ENCODE measurements at places on chromosomes 11 and 22. TPM values are rescaled to one million over a fixed set of nuclear protein-coding genes. Genes with fewer than 3 reads are reported as not detected.

- DNase-seq, result no peak
Measured at GRCh38 chr22:23526596-23527316, 53.3 kb downstream of the IGLL1 start.

DNA sequence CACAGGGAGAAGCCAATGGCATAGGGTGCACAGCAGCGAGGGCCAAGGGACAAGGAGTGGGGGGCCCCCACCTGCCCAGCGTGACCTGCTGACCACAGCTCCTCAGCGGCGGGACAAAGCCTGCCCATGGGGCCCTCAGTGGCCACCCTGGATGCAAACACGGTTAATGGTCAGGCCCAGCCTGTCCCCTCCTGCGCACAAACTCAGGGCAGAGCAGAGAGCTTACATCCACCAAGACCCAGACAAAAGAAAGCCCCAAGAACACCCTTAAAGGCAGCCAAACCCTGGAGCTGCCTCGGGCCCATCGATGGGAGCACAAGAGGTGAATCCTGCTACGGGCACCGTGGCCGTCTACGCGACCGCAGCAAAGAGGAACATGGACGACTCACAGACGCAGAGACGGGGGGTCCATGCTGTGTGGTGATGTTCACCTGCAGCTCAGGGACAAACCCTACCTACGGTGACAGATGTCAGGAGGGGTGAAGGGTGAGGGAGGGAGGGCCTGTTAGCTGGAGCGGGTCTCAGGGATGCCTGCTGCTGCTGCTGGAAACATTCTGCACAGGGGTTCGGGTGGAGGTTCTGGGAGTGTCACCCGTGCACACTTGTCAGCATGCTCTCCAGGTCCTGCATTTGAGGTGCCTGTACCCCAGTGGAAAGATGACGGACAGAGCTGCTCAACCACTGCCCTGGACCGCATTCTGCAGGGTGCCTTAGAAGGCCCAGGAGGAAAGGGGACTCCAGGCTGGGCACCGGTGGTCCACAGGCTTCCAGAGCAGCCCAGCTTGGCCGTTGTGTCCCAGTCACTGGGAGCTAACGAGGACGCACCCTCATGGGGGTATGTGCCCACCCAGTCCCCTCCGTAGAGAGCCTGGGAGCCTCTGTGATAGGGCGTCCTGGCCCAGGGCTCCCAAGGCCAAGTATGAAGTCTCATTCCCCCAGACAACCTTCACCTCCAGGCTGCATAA, 11.6 kb downstream of the ASCL2 start:
- no peak for DNase-seq

DNA sequence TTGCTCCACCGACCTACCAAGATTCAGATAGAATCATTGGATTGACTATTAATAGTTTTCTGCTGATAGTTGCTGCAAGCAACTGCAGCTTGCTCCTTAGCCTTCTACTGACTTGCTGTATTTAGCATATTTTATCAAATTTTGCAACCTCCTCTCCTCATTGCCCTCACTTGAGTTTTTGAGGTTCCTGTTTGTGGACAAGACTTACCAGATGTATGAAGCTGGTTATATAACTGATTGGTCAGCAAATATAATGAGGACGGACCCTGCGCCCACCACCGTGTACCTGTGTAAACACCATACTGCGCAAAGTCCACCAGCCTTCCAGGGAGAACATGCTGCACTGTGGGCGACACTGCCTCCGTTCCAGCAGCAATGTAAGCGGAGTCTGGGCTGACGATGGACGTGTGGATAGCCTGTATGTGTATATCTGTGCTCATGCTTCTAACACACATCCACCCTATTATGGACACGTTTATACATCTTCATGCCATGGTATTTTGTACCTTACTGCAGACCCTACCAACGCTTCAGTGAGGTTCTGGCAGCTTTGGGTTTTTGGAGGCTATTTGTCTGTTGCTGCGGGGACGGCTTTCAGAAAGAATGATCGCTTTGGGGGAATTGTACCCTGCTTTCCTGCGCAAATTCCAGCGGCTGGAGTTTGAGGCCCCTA, 1.5 kb upstream of the USP18 start:
- DNase-seq, result no peak

- no peak for DNase-seq
Measured at GRCh38 chr11:11965192-11965591, 43.2 kb downstream of the DKK3 start.

GRCh38 chr11:58498464-58498863, 9.4 kb downstream of the OR5B21 start:
- no peak for DNase-seq

GRCh38 chr11:45282081-45282480, 4.1 kb downstream of the SYT13 start:
- no peak for DNase-seq

GRCh38 chr11:77069969-77070582, 3.3 kb downstream of the CAPN5 start:
- DNase-seq, result no peak

DNA sequence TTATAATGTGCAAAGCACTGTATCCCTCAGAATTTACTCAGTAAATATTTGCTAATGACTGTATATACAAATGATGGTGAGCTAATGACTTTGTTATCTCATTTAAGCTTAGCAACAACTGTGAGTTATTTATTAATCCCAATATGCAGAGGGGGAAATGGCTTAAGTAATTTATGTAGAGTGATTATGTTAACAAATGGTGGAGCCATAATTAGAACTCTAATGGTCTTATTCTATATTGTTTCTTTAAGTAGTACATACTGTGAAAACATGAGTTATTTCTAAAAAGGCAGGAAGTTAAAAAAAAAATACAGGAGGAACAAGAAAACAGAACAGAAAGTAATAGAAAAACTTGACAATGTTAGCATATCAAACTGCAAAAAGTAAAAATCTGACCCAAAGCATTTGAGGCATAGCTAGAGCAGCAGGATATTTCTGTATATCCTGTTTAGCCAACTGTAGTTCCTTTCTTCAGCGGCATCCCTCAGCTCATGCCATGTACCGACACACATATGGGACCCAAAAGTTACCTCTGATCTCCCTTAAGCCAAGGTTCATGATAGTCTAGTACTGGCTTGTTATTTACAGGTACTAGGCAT, 94.2 kb downstream of the FCHSD2 start:
- DNase-seq, result no peak

GRCh38 chr11:69718147-69718546, 14.3 kb upstream of the FGF19 start:
- no peak for DNase-seq

DNA sequence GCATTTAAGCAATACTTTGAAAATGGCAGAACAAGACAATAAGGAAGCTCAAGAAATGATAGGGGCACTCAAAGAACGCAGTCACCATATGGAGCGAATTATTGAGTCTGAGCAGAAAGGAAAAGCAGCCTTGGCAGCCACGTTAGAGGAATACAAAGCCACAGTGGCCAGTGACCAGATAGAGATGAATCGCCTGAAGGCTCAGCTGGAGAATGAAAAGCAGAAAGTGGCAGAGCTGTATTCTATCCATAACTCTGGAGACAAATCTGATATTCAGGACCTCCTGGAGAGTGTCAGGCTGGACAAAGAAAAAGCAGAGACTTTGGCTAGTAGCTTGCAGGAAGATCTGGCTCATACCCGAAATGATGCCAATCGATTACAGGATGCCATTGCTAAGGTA, 51.9 kb downstream of the SPECC1L start:
- no peak for DNase-seq

DNA sequence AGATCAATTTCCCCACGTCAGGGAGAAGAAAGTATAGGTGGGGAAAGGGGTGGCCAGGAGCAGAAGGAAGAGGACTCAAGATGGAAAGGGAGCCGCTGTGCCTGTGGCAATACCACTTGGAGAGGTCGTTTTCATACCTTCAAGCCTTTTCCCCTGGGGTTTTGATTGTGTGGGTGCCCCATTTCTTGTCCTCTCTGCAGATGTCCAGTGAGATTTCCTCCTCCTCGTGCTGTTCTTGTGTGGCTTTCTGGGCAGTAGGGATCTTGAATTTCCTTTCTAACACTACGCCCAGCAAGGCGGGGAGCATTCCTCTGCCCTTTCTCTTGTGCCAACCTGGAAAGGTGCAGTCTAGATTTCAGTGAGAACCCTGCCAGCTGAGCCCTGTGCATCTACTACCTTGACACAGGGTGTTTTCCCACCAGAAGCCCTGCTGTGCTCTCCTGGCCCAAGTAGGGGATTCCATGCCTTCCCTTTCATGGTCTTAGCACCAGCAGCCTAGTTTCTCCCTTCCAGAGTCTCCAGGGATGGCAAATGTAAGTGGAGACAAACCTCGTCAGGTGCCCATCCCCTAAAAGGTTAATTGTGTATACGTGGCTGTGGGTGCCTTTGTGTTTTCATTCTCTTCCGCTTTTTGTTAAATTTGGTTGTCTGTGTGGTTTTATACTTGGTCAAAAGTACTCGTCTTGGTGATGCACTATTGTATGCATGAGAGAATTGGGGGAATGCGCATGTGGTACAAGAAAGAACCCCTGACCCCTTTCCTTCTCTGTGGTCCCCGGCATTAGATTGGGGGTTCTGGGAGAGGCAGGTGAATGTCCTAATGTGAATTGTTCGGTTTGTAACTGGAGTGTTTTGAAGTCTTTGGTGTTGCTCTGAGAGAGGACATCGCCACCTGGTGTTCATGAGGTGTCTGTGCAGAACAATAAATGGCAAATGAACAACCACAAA, 71.4 kb upstream of the MPEG1 start:
- no peak for DNase-seq

DNA sequence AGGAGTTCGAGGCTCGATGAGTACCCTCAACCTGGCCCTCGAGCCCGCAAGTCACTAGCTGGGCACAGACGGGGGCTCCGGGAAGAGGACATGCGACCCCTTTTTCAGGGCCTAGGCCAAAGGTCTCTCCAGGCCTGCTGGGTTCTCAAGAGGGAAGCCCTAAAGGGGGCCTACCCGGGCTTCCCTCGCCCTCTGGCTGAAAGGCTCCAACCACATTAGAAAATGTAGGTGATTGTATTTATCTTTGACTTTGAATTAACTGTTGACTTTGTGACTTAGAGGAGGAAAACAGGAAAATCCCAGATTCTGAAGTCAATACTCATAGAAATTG, 7.3 kb upstream of the PAX6 start:
- no peak for DNase-seq

GRCh38 chr11:125426818-125427528, 69.1 kb downstream of the FEZ1 start:
- no peak for DNase-seq

DNA sequence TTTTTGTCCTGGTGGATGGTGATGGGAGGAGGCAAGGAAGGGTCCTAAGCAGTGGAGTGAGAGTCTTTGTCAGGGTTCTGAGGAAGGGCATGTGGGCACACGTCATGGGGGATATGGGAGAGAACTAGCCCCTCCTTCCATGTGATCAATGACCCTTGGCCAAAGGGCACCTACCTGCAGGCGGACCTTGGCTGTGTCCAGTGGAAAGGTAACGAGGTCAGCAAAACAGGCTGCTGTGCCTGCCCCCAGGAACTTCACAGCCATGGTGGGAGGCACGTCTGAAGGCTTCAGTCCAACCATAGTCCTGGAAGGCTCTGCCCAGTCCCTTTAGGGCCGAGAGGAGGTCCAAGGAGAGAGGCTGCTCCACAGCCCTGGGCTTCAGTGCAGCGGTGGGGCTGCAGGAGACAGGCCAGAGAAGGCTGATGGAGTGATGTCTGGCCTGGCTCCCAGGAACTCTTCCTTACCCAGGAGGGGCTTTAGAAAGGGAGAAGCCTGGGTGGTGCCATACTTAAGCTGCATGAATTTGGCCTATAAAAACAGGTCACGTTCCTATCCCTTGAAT, 2.1 kb downstream of the UCP3 start:
- DNase-seq, result no peak

DNA sequence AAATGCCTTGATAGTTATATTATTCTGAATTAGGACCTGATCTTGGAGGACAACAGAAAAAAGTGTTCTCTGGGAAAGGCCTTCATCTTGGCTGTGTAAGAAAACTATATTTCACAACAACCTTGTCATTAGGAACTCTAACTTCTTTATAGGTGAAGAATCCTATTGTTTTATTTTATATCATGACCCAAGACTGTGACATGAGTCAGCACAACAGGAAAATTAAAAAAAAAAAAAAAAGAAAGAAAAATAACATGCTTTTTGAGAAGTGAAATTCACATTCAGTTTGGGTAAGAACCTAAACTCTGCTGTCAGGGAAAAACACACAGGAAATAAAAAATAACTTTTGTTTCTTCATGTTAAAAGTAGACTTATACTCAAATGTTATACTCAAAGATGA, 11.7 kb upstream of the FOLR2 start:
- no peak for DNase-seq

- DNase-seq, result no peak
Measured at GRCh38 chr11:86625981-86626380, 46.4 kb downstream of the ME3 start.

DNA sequence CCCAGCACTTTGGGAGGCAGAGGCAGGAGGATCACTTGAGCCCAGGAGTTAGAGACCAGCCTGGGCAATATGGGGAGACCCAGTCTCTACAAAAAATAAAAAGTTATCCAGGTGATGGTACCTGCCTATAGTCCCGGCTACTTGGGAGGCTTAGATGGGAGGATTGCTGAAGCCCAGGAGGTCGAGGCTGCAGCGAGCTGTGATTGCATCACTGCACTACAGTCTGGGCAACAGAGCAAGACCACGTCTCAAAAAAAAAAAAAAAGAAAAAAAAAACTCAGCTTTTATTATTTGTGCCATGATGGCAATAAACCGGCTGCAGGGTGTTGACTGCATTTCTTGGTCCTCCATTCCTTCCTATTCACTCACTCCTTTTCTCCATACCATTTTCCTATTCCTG, 33.6 kb upstream of the TFIP11 start:
- no peak for DNase-seq

DNA sequence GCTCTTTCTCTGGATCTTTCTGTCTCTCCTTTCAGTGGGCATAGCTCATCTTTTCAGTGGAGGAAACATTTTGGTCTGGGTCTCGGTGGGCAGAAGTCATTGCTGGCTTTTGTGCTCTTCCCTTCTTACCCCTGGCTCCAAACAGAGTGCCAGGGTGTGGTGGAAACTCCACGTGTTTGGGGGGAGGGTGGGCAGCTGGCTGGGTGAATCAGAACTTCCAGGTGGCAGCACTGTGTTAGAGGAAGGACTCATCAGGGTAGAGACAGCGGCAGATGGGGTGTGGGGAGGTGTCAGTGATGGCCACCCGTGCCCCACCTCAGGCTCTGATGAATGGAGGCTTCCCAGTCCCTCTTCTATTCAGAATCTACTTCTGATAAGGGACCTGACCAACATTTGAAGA, 114.0 kb downstream of the GRIK4 start:
- DNase-seq, result no peak

DNA sequence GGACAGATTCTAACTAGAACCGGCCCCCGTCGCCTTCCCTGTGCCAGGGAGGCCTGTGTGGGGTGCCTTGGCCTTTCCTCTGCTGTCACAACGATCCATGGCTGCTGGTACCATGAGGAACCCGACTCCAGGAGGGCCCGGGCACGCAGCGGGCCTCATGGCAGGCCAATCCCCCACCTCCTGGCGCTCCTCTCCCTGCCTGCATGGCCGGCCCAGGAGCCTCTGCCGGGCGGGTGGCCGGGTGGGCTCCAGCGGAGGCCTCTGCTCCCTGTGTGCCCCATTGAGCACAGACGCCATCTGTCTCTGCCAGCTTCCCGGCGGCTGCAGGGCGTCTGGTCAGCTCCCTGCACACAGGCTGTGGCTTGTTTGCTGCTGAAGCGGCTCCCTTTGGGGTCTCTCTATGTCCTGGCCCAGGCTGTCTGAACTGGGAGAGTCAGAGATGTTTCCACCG, 86.5 kb downstream of the MYEOV start:
- no peak for DNase-seq

ARHGAP32 gene
- total RNA-seq, result 5.7 TPM

SAA2 gene
- not detected for total RNA-seq

C1QTNF4 gene
- total RNA-seq, result 0.11 TPM

EFCAB6 gene
- total RNA-seq, result 0.14 TPM

LRRC32 gene
- 16.1 TPM for total RNA-seq

B3GAT1 gene
- total RNA-seq, result not detected

WNT11 gene
- not detected for total RNA-seq

MMP13 gene
- not detected for total RNA-seq

NPAS4 gene
- total RNA-seq, result not detected

ALX4 gene
- total RNA-seq, result not detected
